Caki2 (cell line): ENCODE measurements at places on chromosomes 3 and 15. TPM values are rescaled to one million over a fixed set of nuclear protein-coding genes. Genes with fewer than 3 reads are reported as not detected.

The ALAS1 gene
- 40.1 and 49.4 TPM in 2 replicates for total RNA-seq

DNA sequence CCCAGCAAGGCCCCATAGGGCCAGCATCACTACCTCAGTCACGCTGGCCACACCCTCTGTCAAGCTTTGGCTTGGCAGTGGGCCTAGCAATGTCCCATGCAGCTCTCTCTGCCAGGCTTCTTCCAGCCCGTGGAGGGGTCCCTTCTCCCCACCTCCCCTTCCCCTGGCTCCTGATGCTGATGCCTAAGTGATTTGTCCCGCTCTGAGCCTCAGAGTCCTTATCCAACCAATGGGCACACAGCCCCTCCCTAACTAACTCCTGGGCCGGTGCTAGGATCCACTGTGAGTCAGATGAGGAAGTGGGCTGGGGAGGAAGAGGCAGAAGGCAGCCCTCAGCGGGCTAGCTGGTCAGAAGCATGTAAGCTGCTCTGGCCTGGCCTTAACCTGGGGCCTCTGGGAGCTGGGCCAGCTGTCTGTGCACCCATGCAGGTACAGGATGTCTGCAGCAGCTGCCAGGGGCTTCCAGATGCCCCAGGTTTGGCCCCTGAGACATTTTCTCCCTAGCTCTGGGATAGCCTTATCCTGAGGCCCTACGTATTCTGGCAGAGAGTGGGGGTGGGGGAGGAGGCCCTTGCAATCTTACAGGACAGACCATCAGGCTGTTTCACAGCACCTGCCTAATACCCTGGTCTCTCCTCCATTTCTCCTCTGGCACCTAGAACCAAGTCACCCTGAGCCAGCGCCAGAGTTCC, 740 bp upstream of the ZBTB47 start:
- DNase-seq: peak; percentile 72

DNA sequence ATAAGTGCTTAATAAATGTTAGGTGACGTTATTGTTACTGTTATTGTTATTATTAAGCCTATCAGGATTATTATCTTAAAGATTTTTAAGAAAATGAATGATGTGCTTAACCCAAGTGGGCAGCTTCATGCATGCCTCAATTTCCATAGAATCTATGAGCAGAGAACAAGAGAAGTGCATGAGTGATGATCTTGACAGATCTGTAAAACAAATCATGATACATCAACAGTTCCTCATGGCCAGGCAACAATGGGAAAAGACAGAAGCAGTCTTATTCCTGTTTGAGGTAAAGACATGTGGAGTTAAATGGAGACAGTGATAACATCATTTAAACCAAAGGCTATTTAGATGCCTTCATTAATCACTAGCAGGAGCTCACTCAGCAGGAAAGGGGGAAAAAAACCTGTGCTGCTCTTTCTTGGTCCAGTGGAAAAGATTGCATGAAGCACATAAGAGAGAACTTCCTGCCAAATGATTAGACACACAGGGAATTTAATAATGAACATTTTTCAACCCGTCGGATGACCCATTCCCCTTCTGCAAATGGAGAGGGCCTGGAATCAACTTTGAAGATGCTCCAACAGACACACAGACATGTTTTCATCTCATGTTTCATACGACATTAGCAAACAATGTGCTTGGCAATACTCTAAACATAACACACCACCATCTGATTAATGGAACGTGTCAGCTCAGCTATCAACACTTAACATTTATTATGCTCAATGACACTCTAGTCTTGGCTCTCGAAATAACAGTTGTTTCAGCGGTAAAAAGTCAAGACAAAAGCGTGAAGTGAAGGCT, 212.2 kb upstream of the LRRN1 start:
- no peak for DNase-seq

GRCh38 chr3:72145506-72146380, 360.8 kb upstream of the PROK2 start:
- no peak for DNase-seq

DNA sequence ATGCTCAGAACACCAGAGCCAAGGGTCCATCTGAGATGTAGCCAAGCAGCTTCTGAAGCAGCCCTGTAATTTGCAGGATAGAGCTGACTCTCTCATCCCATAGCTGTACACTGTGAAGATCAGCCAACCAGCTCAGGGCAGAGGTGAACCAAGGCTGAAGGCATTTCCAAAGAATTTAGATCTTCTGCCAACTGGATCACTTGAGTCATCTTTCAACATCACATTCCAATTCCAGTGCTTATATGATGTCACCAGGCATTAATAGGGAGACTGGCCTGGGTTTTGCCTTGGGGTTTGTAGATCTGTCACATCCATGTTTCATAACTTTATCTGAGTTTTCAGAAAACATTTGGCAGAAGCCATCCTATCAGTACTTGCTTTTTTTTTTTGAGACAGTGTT, 98.2 kb downstream of the NR2F2 start:
- DNase-seq: peak; percentile 83
